ENCODE measurements at places on chromosomes 16 and 17.
A peak's percentile ranks its signal among the peaks of the same experiment; 100 is the strongest.

- DNase-seq, result no peak
These were observed 456.6 kb upstream of the DYNLRB2 start for GRCh38 chr16:80084163-80084562.

GRCh38 chr16:46728806-46729205, 19.3 kb downstream of the MYLK3 start:
- no peak for DNase-seq

GRCh38 chr16:49886554-49887094, 30.7 kb upstream of the ZNF423 start:
- no peak for DNase-seq

- no peak for DNase-seq
These were observed 53.9 kb downstream of the USP22 start for GRCh38 chr17:20988896-20989295.

GRCh38 chr17:61314368-61315078, 85.1 kb upstream of the TBX2 start:
- no peak for DNase-seq

DNA sequence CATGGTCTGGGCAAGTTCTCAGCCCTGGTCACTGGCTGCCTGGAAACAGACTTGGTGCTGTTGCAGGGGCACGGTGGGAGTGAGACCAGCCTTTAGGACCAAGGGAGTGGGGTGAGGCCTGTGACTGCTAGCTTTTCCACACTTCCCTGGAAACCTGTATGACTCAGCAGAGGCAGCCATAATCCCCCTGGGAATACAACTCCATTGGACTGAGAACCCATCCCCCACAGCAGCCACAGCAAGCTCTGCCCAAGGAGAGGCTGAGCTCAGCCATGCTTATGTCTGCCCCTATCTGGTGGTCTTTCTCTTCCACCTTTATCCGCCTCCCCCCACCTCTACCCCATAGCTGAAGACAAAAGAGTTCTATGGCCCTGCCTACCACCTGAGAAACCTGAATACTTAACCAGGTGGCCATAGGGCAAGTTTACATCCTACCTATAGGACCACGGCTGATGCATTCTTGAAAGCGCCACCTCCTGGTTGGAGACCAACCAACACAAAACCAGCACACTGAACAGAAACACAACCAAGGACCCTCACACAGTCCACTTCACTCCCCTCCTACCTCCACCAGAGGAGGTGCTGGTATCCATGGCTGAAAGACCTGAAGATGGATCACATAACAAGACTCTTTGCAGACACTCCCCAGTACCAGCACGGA, 816.2 kb upstream of the SOX9 start:
- DNase-seq, result peak; percentile 55

DNA sequence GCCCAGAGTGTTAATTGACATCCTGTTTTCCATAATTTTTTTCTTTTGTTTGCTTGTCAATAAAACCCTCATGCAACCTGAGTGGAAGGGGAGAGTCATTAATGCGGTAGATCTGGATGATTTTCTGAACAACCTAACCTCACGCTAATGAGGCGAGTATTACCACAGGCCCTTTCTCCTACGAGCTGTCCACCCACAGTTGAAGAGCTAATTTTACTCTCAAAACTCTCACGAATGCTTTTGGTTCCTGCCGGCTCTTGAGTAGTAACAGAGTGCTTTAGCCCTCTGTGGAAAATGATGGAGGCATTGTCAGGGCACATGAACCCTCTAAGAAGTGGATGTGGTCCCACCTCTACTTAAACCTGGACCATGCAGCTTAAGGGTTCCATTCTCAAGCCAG, 491.3 kb upstream of the RBFOX1 start:
- DNase-seq, result no peak

Data from GM23338 (cell line).